GM12891 (cell line): ENCODE measurements at places on chromosomes 7 and 10.

DNA sequence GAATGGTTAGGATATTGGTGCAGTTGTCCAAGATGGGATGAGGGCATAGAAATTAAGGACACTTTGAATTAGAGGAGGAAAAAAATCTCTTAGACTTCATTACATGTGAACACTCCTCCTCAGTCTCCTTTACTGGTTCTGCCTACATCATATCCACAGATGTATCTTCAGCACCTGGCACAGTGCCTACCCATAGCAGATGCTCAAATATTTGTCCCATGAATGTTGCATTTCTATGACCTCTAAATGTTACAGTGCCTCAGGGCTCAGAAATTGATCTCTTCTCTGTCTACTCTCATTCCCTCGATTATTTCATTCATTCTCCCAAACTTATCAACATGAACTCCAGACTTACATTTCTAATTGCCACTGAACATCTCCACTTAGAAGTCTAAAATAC, 17.1 kb downstream of the CNNM1 start:
- DNase-seq: no peak

DNA sequence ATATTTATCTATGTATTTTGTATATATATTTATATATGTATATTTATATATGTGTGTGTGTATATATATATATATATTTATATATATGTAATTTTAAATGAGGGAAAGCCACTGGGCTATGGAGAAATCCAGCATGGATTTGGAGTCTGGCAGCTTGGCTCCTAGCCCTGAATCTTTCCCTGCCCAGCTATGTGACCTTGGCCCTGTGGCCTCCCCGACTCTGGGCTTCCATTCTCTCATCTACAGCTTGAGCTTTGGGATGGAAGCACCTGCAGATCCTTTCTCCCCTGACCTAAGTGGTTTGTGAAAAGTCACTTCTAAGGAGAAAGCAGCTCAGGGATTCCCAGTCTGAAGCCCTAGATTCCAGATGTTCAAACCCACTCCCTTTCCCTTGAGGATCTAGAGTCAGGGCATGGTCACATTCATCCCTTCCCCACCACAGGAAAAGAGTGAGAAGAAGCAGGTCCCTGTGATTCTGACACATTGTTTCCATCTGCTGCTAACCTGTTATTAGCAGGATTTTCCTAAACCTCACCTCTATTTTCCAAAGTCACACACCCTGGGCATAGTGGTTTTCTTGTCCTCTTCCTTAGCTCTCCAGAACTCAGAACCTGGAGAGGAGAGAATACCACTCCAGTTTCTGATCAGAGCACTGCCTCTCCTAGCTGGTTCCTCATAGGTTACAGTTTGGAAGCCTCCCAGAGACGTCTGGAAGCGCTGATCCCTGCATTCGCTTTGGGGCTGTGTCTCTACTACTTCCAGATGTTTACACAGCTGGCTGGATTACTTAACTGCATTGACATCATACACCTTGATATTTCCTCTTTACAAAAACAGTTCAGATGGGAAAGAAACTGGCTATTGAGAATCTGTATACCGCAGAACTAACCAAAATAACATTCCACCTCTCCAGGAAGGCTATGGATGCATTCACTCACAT, 327.5 kb upstream of the ZMIZ1 start:
- no peak for DNase-seq

GRCh38 chr7:1095621-1096155, 7.8 kb downstream of the GPER1 start:
- no peak for DNase-seq

- peak; percentile 96 for DNase-seq
Observed at GRCh38 chr7:99325592-99326407, at the start of gene ARPC1A. Gene ARPC1A (plus strand): TSS chr7:99325898. CDS start chr7:99333354, 7,456 bp downstream.

- no peak for DNase-seq
Observed at GRCh38 chr10:96666741-96667140, 53.6 kb downstream of the PIK3AP1 start.

GRCh38 chr7:91357901-91358300, 93.7 kb downstream of the FZD1 start:
- no peak for DNase-seq

- no peak for DNase-seq
Observed at GRCh38 chr7:105452085-105452484, 63.4 kb upstream of the SRPK2 start.

- DNase-seq: no peak
Observed at GRCh38 chr10:1050554-1050953, 1.6 kb upstream of the IDI1 start.

DNA sequence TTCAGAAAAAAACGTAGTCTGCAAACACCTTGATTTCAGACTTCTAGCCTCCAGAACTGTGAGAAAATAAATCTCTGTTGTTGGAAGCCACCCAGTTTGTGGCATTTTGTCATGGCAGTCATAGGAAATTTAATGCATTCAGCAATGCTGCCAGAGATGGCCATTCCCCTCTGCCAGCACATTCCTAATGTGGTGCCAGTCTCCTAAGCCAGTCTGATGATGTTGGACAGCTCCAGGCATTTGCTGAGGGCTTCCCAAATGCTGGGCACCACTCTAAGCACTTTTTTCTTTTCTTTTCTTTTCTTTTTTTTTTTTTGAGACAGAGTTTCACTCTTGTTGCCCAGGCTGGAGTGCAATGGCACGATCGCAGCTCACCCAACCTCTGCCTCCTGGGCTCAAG, 666.7 kb upstream of the C7orf33 start:
- no peak for DNase-seq

- DNase-seq: no peak
Observed at GRCh38 chr7:120794106-120794729, 63.7 kb downstream of the TSPAN12 start.

- peak; percentile 53 for DNase-seq
Observed at GRCh38 chr10:98267894-98268693, at the start of gene LOXL4. Gene LOXL4 (minus strand): TSS chr10:98268194. CDS start chr10:98263019, 5,175 bp downstream.

DNA sequence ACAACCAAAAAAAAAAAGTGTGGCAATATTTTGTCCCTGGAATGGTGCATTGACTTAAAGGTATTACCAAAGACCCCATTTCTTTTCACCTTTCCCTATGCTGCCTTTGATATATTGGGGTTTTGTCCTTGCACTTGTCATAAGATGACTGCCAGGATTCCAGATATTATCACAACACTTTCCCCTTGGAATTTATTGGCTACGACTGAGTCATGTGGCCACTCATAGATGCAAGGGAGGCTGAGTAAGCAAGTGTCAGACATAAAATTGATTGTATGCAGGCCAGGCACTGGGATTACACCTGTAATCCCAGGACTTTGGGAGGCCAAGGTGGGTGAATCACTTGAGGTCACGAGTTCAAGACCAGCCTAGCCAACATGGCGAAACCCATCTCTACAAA, 83.6 kb downstream of the PPP1R3C start:
- no peak for DNase-seq

- DNase-seq: no peak
Observed at GRCh38 chr10:30870896-30871295, 160.8 kb downstream of the ZNF438 start.

- no peak for DNase-seq
Observed at GRCh38 chr10:46299286-46299535, 12.4 kb downstream of the ANTXRL start.
